Peyer's patch (tissue), 4 donors: ENCODE measurements at places on chromosomes 1 and 21. TPM values are rescaled to one million over a fixed set of nuclear protein-coding genes. Genes with fewer than 3 reads are reported as not detected.

- DNase-seq, result no peak
Observed at GRCh38 chr1:79042117-79042516, 35.6 kb upstream of the ADGRL4 start.

VCAM1 gene
- 1.0 TPM for total RNA-seq

GRCh38 chr21:38228115-38228514, 28.7 kb upstream of the KCNJ15 start:
- no peak for DNase-seq

ESPN gene
- total RNA-seq, result 312 TPM

DNA sequence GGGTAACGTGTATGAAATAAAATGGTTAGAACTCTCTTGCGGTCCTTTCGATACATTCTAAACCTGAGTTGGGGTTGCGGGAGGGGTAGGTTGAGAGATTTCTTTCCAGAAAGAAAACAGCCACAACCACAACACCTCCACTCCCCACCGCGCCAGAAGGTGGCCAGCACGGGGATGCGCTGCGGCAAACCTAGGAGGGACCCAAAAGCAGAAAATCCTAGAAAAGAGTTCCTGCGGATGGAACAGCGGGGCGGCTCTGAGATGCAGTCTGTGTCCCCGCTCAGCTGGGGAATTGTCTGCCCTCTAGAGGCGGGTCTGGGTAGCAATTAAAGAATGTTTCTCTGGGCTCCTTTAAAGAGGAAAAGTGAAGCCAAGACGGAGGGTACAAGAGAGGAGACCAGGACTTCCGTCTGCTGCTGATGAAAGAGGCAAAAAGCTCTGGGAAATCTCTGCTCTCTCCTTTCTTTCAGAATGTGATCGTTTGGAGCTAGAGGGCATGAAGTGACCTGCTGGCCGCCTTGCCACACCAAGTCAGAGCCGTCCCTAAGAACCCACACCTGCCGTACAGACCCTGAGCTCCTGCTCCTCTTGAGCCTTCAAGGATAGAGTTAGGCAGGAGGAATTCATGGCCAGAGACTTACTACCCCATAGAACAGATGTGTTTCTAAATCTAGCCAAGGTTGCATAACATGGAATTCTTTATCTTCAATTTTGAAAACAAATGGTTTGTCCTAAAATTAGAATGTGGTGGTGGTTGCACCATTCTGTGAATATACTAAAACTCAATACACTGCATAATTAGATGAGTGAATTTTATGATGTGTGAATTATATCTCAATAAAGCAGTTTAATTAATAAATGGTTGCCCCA, 46.5 kb upstream of the COA6 start:
- peak; percentile 54 for DNase-seq

SMIM1 gene
- not detected for total RNA-seq

MIXL1 gene
- not detected for total RNA-seq

C1QA gene
- 14.2 TPM for total RNA-seq

DNA sequence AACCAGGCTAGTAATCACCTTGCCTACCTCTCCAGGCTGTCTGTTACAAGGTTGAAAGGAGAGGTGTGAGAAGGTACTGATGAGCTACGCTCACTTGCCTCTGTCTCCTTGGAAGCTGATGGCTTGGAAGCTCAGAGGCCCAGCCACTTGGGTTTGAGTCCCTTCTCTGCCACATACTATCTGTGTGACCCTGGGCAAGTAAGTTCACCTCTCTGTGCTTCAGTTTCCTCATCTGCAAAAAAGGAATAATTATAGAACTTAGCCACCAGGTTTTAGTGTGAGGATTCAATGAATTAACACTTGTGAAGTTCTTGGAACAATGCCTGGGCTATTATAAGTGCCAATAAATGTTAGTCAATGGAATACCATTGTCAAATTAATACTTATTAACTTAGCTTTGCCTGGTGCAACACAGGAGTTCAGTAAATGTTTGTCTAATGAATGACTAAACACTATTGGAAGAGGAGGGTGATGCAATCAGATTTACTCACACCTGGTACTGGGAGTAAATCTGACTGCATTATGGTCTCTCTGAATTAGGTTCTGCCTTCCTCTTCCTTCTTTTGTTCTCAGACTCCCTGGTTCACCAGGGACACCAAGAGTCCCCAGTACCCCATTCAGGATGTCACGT, 55.5 kb downstream of the TRABD2B start:
- no peak for DNase-seq

DNA sequence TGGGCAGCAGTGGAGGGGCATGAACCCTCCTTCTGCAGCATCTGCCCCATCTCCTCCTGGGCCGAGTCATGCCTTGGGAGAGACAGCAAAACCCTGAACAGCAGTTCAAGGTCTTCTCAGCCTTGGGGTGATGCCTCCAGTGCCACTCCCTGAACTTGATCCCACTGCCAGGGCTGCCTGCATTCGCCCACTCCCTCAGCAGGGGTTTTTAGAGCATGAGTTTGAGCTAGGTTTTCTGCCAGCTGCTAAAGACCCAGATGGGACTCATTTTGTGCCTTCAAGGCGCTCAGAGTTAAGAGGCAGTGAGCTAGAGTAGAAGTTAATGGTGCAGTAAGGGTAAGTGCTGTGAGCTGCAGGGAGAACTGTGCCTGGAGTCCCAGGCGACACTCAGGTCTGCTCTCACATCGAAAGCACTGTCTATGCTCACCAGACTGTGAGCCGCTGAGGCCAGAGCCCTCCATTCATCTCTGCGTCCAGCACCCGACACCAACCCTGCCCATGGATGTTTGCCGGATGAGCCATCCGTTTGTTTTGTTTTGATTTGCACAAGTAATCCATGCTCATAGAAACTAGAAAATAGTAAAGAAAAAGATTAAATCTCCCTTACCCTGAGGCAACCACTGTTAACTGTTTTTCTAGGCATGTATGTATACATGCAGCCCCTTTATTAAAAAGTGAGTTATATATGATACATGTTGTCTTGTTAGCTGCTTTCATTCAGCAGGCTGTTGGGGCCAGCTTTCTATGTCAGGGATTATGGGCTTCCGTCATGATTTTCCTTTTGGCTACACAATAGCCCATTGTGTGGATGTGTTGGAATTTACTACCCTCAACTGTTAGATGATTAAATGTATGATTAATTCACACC, 67.8 kb downstream of the VPS26C start:
- DNase-seq, result no peak

LINGO4 gene
- not detected for total RNA-seq

- no peak for DNase-seq
Observed at GRCh38 chr1:174850726-174851125, 149.0 kb upstream of the CACYBP start.

DNA sequence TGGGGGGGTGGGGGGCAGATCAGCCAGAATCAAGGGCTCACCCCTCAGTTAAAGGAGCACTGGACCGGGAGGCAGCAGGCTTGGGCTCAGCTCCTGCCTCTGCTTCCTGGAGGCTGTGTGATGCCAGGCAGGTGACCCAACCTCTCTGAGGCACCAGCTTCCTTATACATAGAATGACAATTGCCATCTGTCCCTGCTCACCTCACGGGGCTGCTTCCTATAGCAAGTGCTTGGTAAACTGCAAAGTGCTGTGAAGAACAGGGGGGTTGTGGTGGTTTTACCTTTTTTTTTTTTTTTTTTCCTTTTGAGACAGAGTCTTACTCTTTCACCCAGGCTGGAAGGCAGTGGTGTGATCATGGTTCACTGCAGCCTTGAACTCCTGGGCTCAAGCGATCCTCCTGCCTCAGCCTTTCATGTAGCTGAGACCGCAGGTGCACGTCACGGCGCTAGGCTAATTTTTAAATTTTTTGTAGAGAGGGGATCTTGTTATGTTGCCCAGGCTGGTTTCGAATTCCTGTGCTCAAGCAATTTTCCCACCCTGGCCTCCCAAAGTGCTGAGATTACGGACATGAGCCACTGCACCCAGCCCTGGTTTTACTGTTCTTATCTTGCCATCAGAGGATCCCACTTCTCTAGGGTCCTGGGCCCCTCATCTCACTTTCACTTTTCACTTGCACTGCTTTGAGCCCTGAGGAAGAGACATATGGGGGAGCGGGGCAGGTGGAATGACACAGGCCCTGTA, 11.6 kb downstream of the KCNQ4 start:
- no peak for DNase-seq

- no peak for DNase-seq
Observed at GRCh38 chr1:84847253-84848250, 45.5 kb downstream of the LPAR3 start.

DNA sequence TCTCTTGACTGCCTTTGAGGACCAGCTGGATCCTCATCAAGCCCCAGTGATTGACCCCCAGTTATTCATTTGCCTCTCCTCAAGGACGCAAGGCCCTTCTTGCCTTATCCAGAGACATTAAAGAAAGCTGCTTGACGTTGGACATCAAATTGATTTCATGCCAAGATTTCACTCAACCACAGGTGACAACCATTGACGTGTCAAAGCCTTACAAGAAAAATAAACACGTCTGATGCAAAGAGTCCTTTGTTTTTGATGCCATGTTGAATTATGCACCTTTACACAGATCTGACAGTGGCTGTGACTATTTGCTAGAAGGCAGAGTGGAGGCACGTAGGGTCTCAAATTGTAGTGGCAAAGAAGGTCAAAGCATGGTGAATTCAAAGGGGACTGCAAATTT, 666.2 kb upstream of the CAMK1G start:
- no peak for DNase-seq

GRCh38 chr21:36237441-36237840, 80.8 kb downstream of the DOP1B start:
- DNase-seq, result no peak

DNA sequence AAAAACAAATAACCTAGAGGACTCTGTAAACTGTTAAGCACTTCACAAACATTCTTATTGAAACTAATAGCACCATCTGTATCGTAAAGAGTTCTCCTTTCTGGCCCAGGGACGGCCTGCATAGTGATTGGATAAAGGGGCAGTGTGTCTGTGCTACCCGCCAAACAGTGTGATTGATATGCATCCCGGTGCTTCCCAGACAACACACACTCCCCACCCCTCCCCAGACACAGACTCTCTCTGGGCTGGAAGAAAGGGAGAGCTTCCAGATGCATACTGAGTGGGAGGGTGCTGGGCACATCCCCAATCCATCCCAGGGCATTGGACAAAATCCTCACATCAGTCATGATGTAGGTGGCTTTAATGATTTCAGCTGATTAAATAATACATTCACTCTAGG, 3.7 kb downstream of the HSD11B1 start:
- no peak for DNase-seq

HMGB4 gene
- total RNA-seq, result not detected

DNA sequence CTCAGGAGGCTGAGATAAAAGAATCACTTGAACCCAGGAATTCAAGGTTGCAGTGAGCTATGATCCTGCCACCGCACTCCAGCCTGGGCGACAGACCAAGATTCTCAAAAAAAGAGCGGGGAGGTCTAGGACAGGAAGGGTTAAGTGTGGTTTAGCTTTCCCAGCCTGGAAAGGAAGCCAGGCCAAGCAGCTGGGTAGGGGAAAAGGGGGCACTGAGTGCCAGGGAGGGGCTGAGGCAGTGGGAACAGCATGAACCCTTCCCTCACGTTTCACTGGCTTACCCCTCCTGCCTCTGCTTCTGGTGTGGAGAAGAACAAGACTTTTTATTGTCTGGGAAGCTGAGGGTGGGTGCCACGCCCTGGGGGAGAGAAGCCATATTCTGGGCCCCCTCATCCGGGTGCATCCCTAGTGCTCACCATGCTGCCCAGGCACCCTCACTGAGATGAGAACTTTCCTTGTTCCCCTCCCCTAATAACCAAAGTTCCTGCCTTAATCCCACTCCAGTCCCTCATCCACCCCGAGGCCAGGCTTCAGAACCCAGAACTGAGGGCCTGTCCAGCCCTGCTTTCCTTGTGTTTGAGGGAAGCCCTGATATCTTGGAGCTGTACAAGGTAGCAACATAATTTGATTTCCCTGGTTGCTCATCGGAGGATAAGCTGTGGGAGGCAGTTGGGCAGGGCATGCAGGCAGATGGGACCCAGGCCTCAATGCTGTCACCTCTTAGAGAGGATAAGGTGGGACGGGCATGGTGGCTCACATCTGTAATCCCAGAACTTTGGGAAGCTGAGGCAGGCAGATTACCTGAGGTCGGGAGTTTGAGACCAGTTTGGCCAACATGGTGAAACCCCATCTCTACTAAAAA, 2.0 kb upstream of the LMNA start:
- DNase-seq, result no peak

DNA sequence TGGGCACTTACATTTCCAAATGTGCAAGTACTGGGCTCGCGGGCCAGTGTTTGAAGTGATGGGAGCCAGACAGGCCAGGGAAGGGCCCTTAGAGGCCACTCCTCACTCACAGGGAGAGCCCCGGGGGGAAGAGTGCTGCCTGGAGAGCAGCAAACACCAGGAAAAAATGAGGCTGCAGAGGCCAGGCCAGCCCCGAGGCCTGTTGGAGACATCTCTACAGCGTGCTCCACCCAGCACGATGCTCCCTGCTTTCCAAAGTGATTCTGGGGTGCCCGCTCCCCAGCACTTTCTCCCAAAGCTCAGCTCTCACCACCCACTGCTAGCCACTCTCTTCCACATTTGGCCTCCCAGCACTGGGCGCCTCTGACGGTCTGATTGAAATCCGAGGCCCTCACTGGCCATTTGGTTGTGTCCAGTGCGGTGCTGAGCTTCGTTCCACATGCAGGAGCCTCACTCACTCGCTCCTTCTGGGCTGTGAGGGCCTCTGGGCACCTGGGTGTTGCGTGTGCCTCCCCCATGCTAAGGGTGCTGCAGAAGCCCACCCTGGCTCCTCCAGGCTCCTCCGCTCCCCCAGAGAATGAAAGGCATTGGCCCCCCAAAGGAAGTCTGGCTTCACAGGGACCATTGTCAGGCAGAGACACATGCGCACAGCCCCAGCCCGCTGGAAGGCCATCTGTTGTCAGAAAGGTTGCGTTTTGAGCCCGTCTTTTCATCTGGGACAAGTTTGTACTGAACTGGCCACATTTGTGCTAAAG, 385.4 kb upstream of the VAMP3 start:
- peak; percentile 38 for DNase-seq

- no peak for DNase-seq
Observed at GRCh38 chr1:95145493-95145892, 28.3 kb downstream of the TLCD4 start.
